ENCODE measurements at places on chromosomes 1 and 21.
A peak's percentile ranks its signal among the peaks of the same experiment; 100 is the strongest.

DNA sequence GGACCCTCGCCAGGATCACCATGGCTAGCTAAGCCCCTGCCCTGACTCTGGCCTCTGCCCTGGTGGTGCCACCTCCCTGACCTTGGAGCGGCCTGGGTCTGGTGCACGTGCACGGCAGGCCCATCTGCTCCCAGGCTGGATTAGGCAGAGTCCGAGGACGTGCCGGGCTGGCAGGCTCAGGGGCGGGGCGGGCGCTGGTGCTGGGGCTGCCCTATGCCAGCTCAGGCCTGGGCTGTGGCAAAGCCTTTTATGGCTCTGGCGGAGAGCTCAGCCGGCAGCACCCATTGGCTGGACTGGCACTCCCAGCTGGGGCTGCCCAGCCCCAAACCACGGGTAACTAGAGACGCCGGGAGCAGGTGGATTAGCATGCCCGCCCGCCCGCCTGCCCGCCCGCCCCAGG is 17.1 kb upstream of the EDN2 start:
- no peak for DNase-seq

- DNase-seq: no peak
Observed at GRCh38 chr1:44361478-44361877, 6.4 kb upstream of the ERI3 start.

DNA sequence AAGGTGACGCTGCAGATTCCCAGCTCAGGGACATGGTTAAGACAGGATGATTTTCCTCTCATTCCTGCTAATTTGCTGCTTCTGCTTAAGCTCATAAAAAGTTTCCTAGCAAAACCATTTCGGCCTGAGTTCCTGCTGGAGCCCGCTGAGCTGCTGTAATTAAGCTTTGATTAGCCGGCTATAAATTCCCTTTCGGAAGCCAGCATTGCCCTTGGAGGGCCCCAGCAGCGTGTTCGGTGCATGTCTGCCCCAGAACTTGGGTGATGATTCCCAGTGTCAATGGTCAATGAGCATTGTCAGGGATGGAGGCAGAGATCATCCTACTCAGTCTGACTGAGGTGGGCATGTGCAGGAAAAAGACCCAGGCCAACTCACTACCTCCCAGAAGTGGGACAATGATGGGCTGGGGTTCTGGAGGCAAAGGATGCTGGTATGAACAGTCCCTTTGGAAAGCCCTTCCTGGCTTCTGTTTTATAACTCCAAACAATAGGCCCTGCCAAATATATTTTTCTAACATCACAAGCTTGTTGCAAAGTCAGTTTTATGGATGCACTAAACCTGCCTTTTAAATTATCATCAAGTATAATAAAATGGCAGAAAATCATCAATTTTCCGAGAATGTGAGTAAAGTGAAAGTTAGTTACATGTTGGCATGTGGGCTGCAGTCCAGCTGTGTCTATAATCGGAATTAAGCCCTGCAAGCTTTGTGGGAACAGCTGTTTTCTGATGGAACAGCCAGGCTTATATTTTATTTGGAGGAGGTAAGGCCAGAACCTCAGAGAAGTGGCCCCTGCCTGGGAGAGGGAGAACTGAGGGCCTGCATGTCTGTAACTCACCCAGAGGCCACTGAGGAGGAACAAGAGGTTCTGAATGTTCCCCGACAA is 257.1 kb downstream of the GRIK3 start:
- DNase-seq: no peak

- no peak for DNase-seq
Observed at GRCh38 chr1:21327566-21328323, 37.5 kb upstream of the ECE1 start.

DNA sequence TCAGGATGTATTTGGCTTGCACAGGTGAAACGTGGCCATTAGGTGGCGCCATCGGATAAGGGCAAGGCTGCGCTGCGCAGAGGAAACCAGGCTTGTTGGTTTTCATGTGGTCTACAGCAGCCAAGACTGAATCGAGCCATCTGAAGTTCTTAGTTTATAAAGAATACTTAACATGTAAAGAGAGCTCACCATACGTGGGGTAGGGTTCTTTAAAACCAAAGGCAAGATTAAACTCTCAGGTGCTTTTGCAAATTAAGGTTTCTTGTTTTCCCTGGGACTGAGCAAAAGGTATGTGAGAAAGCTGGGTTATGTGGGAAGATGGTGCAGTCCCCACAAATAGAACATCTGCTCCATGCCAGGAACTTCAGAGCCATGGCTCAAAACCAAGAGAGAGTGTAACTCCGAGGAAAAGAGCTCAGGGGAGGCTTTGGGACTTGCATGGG is 9.3 kb downstream of the MASP2 start:
- peak; percentile 64 for DNase-seq

GRCh38 chr21:17697473-17697872 is 84.8 kb upstream of the BTG3 start:
- DNase-seq: no peak

DNA sequence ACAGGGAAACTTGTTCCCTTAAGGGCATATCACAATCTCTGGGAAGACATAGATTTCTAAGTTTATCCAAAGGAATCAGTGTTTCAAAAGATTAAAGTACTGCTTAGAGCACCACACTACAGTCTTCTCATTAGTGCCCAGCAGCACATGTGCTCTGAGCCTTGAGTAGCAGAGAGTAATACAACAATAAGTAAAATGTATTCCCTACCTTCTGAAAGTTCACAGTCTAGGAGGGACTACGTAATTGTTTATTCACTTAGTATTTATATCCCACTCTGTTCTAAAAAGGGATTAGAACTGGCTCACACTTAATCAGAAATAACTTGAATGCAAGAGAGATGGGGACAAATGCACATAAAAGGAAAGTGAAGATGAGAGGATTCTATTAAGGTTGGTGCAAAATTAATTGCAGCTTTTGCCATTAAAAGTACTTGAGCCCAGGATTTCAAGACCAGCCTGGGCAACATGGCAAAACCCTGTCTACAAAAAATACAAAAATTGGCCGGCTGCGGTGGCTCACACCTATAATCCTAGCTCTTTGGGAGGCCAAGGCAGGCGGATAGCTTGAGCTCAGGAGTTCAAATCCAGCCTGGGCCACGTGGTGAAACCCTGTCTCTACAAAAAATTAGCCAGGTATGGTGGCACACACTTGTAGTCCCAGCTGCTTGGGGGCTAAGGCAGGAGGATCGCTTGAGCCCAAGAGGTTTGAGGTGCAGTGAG is 9.0 kb downstream of the SYNC start:
- DNase-seq: no peak

DNA sequence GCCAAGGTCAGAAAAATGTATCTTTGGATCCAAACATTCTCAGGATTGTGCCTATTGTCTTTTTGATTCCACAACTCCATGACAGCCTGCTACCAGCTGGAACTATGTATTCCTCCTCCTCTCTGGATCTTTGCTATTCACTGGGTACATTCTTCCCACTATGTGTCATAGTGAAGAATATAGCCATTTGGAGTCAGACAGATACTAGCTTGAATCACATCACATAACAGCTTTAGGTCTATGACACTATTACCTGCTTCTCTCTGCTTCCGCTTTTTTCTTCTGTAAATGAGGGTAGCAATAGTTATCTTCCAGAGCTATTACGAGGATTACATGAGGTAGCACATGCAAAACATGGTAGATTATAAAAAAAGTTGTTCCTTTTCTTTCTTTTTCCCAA is 5.4 kb upstream of the EXO1 start:
- no peak for DNase-seq

DNA sequence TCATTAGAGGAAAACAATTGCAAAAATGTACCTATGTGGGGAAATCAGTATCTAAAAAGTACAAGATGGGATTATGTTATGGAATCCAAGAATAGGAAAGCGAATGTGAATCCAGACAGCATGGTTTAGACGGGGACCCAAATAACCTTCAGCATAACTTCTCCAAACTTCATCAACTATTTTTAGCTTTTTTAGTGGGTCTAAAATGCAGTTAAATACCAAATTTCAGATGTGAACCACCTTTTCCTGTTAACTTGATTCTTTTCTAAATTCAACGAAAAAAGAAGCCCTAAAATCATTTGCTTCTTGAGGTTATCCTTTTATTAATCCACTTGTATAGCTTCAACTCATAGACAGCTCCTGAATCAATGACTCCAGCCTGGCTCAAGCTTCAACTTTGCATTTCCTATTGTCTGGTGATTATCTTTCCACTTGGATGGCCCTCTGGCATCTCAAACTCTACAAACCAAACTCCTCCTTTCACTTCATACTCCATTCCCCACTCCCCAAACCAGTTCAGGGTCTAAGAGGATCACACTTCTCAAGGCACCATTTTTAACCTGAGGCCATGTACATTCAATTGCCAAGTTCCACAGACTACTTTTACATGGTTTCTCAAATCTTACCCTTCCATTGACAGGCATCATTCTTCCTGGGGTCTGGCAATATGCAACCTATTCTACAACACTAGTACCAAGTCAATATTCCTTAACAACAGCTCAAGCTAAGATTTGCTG is 7.4 kb downstream of the ERRFI1 start:
- DNase-seq: no peak

DNA sequence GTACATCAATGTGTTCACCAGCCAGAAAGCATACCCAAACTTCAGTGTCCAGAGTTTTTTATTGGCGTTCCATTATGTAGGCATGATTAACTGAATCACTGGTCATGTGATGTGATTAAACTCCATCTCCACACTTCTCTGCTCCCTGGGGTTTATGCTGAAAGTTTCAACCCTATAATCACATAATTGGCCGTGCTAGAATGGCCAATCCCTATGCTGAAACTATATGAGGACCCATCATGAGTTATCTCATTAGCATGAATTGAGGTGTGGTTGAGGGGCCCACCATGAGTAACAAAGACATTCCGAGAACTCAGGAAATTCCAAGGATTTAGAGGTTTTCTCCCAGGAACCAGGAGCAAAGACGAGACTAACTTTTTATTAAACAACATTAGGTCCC is 31.8 kb upstream of the FBXO28 start:
- DNase-seq: no peak

Data from GM04504 (cell line).